ENCODE measurements at places on chromosomes 4 and X. TPM values are rescaled to one million over a fixed set of nuclear protein-coding genes. Genes with fewer than 3 reads are reported as not detected.

DNA sequence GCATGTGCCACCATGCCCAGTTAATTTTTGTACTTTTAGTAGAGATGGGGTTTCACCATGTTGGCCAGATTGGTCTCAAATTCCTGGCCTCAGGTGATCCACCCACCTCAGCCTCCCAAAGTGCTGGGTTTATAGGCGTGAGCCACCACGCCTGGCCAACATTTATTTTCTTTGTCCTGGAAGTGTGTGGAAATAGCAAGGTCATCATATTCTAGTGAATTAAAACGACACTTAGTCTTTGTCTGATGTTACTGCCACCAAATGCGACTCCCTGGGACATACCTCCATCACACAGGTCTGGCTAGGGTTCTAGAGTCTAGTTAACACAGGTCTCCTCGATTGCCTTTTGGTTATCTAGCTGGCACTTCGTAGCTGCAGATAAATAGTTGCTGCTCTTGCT is 203.1 kb downstream of the AASDH start:
- DNase-seq, result no peak
- no peak overlapping the region for H3K27ac ChIP-seq
- no peaks in the 10 kb centered on the region for H3K4me1 ChIP-seq

DNA sequence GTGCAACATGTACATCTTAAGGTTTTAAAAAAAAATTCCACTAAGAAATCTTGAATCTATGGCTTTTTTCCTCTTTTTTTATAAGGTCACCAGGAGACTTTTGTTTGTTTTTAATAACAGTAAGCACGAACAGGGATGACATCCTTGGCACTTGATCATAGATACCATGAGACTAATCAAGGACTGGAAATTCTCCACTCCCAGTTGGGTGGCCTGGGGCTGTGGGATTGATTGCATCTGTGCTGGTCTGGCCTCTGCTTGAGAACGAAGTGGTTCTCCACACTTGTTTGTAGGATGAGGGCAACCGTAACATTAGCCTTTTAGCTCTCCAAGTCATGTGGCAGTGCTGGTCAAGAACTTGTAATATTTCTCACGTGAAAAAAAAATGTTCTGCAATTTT is 35.4 kb downstream of the SNX25 start:
- H3K27ac ChIP-seq, result no peak overlapping the region
- H3K36me3 ChIP-seq, result no peaks in the 10 kb centered on the region

The MAGEC3 gene
- total RNA-seq, result 0.79 TPM

DNA sequence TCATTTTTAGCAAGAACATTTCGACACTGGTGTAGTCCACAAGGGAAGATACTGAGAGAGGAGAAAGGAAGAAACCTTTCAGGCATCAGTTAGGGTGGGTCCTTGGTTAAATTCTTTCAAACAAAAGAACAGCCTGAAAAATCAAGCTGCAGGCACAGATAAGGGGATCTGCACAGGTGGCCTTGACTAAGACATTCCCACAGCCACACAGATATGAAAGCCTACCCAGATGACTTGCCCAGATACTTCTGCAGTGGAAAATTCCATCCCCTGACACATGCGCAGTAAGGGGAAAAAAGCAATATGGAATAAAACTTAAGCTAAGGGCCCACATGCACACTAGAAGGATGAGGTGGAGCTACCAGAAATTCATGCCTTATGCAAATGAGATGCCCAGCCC is 8.9 kb upstream of the TMEM165 start:
- H3K4me3 ChIP-seq, result no peak overlapping the region
- peak overlapping the region; percentile 42 for H3K27ac ChIP-seq
- DNase-seq, result no peak
- H3K27me3 ChIP-seq, result no peaks in the 10 kb centered on the region

The SLC4A4 gene
- total RNA-seq, result 2.7 TPM

GRCh38 chr4:44761306-44761705 is 35.0 kb upstream of the GNPDA2 start:
- H3K27me3 ChIP-seq, result no peaks in the 10 kb centered on the region
- no peaks in the 10 kb centered on the region for H3K4me1 ChIP-seq
- no peaks in the 10 kb centered on the region for H3K36me3 ChIP-seq
- no peak overlapping the region for H3K4me3 ChIP-seq
- H3K27ac ChIP-seq, result no peak overlapping the region

Measured in spleen (tissue), 13 donors.